ENCODE measurements at places on chromosomes 5 and 9.

GRCh38 chr5:42270771-42271170, 152.5 kb upstream of the GHR start:
- no peak for DNase-seq

DNA sequence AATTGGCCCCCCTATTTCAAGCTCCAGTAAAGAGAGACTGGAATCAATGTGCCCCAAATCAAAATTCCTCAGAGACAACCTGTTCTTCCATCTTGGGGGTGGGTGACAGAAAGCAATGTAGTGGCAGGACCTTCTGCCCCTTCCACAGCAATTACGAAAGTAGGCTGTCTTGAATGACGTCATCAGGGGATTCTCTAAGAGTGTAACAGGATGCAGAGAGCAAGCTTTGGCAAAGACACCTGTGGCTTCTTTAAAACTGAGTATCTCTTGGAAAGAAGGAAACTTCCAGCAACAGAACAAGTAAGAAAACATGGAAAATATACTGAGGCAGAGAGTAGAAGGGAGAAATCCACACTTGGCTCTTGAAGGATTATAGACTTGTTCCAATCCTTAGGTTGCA, 247.6 kb upstream of the PDE4D start:
- no peak for DNase-seq

- DNase-seq, result no peak
These were observed 384.2 kb upstream of the ZNF608 start for GRCh38 chr5:125130591-125130990.

DNA sequence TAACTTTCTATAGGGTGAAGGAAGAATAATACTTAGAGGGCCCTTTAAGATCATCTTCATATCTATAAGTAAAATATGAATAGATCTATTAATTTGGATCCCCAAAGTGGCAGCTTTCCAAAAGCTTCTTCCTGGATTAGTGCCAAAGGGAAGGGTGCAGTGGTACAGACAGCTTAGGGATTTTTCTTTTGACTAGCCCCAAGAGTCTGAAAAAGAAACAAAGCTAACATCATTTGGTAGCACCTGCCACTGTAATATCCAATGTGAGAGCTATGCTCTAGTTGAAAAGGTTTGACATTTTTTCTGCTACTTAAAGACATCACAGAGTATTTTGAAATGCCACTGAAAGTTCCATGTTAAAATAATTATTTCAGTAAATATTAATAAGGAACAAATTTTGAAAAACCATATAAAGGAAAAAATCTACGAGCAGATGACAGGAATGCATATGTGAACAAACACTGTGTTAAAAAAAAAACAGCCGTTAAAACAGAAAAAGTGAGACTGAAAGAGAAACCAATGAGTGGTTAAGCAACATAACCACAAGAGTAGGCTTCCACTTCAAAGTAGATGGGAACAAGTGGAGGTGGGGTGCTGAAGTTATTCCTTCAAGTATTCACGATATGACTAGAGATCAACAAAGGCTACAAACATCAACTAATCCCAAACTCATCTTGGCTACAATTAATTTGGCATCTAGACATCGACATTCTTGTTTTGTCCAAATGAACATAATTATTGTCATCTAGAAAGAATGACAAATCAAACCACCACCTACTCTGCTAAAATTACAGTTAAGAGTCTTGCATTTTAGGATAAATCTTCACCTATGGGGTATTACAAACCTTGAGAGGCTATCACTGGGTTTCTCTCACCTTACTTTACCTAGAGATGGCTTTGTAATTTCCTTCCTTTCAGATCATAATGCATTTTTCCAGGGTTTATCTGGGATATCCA, 137.5 kb downstream of the CPLANE1 start:
- no peak for DNase-seq

- DNase-seq, result no peak
These were observed 29.3 kb downstream of the PCDH1 start for GRCh38 chr5:141848744-141849414.

DNA sequence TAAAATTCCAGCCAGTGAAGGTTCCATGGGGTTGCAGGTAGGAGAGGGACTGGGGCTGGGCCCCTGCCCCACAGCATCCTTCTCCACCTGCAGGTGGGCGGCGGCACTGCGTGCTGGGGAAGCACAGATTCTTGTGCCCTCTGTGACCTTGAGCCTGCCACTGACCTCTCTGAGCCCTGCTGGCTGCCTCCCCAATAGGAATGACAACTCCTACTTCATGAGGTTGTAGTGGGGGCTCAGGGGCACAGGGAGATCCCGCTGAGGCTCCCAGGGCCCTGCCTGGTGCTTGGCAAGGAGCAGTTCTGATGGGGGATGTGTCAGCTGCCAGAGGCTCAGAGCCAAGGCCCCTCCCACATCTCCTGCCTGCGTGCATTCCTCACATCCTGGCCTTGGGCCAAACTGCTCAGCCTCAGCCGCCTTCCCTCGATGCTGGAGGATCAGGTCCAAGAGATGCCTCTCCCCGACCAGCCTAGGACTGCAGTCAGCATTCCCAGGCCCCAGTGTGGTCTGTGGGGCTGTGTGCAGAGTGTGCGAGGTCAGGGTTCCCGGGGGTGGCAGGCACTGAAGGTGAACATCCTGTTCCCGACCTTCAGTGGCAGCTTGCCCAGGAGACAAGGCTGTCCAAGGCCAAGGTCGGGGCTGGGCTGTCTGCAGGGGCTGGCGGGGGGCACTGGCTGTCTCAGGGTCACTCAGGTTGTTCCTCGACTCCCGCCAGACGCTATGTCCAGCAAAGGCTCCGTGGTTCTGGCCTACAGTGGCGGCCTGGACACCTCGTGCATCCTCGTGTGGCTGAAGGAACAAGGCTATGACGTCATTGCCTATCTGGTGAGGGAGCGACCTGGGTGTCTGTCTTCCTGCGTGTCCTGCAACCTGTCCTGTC, 7.0 kb downstream of the ASS1 start:
- peak; percentile 85 for DNase-seq

DNA sequence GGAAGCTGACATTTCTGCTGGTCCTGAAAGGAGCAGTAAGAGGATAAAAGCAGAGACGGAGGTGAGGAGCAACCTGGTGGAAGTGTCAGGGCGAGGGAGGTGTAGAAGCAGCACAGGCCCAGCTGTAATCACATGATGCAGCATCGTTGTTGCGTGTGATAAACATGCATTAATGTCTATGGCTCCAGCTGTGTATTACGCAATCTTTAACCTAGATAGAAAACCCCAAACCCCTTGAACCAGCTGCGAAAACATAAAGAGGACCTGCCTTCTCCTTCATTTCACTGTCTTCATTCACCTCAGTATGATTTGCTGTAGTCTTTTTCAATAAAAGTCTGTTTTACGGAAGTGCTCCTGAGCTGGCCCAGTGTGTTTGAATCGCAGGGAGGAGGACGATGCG, 162.9 kb downstream of the NTRK2 start:
- no peak for DNase-seq

DNA sequence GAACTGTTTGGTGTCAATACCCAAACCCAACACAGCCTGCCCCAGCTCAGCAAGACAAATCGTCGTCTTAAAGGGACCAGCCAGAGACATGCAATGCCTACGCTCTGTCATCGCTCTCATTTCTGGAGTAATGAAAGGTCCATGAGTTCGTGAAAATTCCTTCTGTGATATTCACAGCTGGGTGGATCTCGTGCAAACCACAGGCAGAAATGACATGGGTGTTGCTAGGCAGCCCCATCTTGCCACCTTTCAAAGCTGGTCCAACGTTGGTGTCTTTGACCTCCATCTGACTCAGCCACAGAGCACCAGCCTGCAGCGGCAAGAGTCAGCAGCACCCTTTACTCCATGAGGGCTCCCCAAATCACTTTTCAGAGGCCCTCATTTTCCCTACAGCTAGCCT, 215.3 kb downstream of the SLIT3 start:
- DNase-seq, result no peak

DNA sequence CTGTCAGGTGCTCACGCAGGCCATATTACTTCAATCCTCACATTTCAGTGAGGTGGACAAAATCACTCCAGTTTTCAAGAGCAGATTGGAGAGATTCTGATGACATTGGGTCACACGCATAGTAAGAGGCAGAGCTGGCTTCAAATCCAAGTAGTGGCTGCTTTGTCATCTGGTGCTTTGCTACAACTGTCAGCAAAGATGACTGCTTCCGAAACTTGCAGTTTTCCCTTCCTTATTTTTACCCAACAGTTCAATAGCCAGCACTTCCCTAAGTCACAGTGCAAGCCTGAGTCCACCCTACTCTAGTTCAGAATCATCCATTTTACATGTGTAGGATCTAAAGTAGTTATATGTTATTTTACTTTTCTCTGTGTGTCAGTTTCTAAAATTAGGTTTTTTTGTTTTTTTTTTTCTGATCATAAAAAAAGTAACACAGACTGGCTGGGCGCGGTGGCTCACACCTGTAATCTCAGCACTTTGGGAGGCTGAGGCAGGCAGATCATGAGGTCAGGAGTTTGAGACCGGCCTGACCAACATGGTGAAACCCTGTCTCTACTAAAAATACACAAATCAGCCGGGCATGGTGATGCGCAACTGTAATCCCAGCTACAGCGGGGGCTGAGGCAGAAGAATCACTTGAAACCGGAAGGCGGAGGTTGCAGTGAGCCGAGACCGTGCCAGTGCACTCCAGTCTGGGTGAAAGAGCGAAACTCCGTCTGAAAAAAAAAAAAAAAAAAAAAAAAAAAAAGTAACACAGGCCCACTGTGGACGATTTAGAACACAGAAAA, 49.6 kb downstream of the ANKDD1B start:
- DNase-seq, result no peak

All from NCI-H1105 (cell line).